ENCODE measurements at places on chromosomes 12 and 14.

DNA sequence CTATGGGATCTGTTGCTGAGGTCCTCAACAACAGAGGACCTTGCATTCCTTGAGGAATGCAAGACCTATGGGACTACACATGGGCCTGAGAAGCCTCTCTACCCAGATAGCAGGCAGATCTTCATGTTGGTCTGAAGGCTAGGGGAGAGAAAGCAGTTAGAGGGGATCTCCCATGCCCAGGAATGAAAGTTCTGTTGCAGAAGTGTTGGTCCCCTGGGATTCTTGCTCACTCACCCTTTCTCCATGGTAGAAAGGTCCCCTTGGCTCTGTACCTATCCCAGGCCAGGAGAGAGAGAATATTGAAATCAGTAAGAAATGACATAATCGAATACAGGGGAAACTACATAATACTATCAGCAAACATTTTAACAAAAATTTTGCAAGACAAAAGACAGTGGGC is 16.5 kb upstream of the KLRC1 start:
- no peak for DNase-seq

DNA sequence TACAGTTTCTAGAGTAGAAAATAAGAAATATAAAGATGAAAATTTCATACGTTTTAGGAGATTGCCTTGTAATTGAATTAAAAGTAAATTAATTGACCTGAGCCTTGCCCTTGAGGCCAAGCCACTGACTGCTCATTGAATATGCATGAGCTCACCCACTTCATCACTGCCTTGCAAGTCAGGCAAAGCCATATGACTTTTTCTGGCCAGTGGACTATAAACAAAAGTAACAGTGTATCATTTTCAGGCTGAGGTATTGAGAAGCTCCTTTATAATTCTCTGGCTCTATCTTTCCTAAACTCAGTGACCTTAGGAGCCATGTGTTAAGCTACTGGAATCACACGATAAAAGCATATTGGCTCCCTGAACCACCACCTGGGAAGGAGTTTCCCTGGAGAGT is 369.3 kb downstream of the NUAK1 start:
- no peak for DNase-seq

DNA sequence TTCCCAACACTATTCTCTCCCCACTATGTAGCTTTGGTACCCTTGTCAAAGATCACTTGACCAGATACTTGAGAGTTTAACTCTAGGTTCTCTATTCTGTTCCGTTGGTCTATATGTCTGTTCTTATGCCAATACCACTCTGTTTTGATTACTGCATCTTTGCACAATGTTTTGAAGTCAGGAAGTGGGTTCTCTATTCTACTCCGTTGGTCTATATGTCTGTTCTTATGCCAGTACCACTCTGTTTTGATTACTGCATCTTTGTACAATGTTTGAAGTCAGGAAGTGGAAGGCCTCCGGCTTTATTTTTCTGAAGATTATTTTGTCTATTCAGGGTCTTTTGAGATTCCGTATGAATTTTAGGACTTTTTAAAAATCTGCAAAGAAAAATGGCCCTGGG is 2.7 kb upstream of the NDUFA12 start:
- DNase-seq, result no peak

DNA sequence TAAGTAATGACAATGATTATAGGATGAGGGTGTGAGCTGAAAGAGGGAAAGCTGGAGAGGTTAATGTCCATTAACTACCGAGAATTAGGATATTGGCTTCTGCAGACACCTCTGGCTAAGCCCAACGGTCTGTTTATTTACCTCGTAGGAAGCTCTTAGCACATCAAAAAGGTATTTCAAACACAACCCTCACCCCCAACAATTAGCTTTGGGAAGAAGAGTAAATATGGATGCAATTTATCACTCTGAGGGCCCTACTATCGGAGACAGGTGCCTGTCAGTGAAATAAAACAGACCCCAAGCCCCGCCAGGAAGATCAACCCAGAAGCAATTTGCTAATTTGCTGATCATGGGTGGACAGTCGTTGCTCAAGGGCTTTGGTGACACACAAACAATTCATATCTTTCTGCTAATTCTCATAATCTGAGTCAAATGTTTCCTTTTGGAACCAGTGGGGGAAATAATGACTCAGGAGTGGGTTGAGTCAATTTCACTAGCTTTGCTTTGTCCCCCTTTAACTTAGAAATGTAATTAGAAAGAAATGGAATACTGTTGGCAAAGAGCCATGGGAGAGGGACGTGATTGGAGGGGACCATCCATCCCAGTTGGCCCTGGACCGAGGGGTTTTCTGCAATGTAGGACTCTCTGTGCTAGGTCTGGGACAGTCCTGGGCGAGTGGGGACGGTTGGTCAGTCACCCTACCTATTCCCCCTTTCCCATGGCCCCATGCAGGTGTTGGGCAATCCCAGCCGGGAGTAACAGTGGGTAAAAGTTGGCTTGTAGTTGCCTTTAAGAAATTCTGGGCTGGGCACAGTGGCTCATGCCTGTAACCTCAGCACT is 99.1 kb upstream of the MED13L start:
- peak; percentile 36 for DNase-seq

- peak; percentile 19 for DNase-seq
Measured at GRCh38 chr12:26338586-26339572, 143.5 kb downstream of the SSPN start.
